Spleen (tissue), 13 donors: ENCODE measurements at places on chromosomes 3 and 15. TPM values are rescaled to one million over a fixed set of nuclear protein-coding genes. Genes with fewer than 3 reads are reported as not detected.

Gene ITIH3
- 53.7 TPM for total RNA-seq

Gene APBA2
- total RNA-seq = 33.8 TPM

Gene FBXL22
- total RNA-seq = 0.23 TPM

DNA sequence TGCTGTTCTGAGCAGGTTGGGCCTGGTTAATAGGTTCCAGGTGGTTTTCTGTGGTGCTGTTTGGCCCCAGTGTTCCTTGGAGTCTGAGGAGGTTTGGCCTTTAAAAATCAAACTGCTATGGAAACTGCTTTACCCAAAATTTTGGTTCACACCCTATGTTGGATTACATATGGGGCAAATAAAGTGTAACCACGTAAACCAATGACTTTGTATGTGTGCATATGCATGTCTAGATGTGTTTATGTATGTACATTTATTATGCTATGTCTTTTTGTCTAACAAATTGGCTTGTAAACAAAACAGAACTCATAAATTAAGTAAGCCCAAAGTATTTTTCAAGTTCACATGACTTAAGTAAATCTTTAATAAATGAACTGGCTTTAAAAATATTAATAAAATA, 8.9 kb upstream of the XCR1 start:
- no peaks in the 10 kb centered on the region for H3K27me3 ChIP-seq
- H3K4me1 ChIP-seq = no peaks in the 10 kb centered on the region
- H3K4me3 ChIP-seq = no peak overlapping the region
- H3K27ac ChIP-seq = no peak overlapping the region

- no peak for DNase-seq
- peaks cover 23% of the 10 kb centered on the region for H3K4me1 ChIP-seq
- peaks cover 10% of the 10 kb centered on the region for H3K36me3 ChIP-seq
- no peak overlapping the region for H3K27ac ChIP-seq
Measured at GRCh38 chr3:49476563-49476962, 6.5 kb downstream of the DAG1 start.

DNA sequence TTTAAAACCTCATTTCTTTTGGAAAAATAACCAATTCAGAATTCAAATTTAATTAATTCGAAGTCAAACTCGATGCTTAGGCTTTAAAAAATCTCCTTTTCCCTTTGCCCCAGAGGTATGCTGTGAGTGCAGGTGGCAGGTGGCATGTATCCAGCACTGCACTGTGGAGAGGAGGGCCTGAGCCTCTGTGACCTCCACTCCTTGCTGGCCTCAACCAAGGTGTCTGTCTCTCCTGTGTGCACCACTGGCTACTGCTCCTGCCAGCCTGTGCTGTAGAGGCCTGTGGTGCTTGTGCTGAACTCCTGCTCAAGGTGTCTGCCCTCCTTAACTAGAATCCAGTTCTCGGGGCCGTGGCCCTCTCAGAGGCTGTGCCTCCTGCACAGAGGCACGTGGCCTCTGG, 56.2 kb upstream of the NEDD4 start:
- no peaks in the 10 kb centered on the region for H3K36me3 ChIP-seq
- no peaks in the 10 kb centered on the region for H3K4me1 ChIP-seq
- H3K4me3 ChIP-seq = no peak overlapping the region
- H3K27ac ChIP-seq = no peak overlapping the region

DNA sequence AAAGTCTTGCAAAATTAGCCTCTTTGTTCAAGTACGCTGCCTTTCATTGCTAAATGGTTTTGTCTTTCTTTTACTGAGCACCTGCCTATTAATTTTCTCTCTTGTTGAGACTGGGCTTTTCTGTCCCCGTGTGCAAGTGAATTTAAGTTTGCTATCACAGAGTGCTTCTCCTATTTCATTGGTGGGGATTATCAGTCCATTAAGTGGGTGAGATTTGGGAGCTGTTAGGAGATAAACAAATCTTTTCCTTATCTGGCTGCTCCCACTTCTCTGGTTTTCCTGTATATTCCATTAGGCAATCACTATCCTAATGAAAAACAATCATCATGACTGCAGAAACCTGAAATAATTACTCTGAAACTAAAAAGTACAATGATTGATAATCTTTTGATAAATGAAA, 254.2 kb downstream of the NR1D2 start:
- no peak for DNase-seq
- H3K4me1 ChIP-seq = no peaks in the 10 kb centered on the region
- no peak overlapping the region for H3K4me3 ChIP-seq
- no peaks in the 10 kb centered on the region for H3K27me3 ChIP-seq

GRCh38 chr3:170611751-170612150, 25.9 kb upstream of the SLC7A14 start:
- H3K27me3 ChIP-seq = no peaks in the 10 kb centered on the region
- DNase-seq = no peak
- H3K27ac ChIP-seq = no peak overlapping the region
